ENCODE measurements at places on chromosomes 6 and 20. TPM values are rescaled to one million over a fixed set of nuclear protein-coding genes. Genes with fewer than 3 reads are reported as not detected.
A peak's percentile ranks its signal among the peaks of the same experiment; 100 is the strongest.

The RPP40 gene
- polyA plus RNA-seq = 10.4 TPM

- no peak for DNase-seq
Measured at GRCh38 chr20:46984405-46984804, 89.8 kb downstream of the EYA2 start.

DNA sequence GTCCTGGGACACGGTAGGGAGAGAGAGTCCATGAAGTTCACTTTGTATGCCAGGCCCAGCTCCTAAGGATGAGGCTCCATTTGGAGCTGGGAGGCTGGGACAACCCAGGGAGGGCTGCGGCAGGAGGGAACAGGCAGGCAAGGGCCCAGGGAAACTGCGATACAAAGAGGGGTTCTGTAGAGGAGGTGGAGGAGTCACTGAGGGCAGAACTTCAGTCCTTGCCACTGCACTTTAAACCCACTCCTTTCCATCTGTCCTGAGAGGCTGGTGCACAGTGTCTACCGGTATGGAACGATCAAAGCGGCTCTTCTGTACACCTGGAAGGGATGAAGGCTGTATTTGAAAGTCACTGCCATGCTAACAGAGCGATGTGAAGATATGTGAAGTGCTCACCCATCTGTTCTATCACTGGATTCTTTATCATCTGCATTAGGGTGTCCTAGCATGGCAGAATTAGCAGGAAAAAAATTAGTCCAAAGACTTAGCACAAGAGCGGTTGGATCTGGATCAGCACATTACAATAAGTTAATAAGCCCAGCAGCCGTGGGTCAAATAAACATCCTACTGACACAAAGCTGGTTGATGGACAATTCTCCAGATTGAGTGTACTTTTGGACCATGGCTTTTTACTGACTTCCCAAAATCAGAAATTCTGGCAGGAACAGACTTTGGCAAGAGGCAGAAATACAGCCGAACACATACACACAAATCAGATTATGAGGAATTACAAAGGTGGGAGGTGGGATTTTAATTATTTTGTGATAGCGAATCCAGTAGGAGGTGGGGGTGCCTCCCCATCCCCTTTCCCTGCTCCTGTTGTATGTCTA is 20.9 kb upstream of the ZFAND3 start:
- DNase-seq = no peak

DNA sequence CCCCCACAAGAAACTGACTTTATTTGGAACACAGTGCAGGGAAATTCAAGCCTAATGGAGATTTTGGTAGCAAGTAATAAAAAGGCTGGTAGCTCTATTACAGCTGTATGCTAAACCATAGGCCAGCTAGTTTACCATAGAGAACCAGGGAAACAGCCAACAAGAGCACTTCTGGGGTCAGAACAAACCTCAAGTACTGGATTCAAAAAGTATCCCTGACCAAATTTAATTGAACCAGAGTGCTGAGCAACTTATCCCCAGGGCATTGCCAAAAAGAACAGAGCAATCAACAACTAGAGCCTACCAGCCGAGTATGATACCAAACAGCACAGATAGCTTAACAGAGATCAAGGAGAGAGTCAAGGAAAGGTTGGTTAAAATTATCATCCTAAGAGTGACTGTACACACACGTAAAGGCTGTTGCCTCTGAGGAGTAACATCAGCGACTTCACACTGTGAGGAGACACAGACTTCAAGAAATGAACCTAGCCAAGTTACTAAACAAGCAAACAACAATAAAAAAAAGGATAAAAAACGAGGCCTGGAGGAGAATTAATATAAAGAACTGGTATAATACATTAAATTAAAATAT is 11.5 kb upstream of the ASF1A start:
- no peak for DNase-seq

GRCh38 chr6:159102373-159103160 is 57.8 kb upstream of the TAGAP start:
- DNase-seq = no peak

The SNAI1 gene
- polyA plus RNA-seq = 20.9 TPM

- DNase-seq = no peak
Measured at GRCh38 chr6:2940010-2940850, 31.1 kb downstream of the SERPINB6 start.

The MOXD1 gene
- polyA plus RNA-seq = 22.4 TPM

DNA sequence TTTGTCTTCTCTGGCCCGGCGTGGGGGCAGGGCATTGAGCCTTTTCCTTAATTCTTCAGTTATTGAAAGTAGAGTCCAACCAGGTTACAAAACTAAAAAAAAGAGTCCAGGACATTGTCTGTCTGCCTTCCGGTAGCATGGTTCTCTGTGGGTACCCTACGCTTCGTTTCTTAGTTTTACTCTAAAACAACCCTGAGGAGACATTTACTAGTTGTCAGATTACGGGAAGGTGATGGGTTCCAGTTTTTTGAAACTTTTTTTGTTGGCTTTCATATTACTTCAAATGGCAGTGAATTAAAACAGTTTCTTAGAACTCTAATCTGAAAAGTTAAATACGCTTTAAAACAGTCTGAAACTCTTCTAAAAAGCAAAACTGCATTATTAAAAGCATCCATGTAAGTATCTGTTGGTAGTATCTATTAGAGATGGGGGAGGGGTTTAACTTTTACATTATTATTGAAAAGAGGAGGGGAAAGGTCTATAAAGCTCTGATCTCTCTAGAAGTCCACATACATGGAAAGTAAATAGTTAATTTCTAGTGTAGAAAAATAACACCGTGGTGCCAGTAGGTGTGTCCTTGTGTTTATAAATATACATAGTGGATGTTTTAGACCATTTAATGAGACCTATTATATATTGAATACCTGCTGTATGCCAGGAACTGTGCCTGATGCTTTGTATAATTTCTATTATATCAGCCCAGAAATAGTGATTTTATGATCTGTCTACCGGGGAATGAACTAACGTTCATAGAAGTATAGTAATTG is 2.2 kb downstream of the BICRAL start:
- DNase-seq = no peak

DNA sequence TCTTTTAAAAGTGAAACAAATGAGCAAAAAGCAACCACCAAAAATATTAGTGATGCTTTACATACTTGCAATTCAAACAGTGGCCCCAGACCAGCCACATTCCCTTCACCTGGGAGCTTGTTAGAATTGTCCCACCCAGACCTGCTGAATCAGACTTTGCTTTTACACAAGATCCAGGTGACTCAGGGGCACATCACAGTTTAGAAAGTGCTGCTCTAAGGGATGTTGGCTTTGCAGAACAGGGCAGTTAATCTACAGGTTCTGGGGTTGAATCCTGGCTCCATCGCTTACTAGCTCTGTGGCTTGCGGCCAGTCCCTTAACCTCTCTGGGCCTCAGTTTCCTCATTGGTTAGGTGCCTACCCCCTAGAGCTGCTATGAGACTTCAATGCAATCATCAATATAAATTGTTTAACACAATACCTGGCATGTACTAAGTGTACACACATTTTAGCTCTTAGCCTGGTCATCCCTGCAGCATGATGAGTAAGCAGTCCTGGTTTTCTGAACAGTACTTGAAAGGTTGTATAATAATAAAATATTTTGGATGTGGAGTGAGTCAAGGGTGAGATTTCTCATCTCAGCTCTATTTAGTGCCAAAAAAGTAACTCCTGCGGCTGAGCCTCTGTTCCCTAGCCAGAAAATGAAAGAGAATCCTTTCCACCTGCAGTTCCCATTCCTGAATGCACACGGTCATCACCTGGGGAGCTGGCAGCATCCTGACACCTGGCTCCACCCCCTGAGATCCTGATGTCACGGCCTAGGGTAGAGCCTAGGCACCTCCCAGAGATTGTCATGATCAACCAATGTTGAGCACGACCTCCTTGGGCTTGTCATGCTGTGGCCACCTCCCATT is 162.7 kb downstream of the ANKRD60 start:
- DNase-seq = no peak

The PRPH2 gene
- polyA plus RNA-seq = 1.1 TPM

The TRIM31 gene
- 9.6 TPM for polyA plus RNA-seq

DNA sequence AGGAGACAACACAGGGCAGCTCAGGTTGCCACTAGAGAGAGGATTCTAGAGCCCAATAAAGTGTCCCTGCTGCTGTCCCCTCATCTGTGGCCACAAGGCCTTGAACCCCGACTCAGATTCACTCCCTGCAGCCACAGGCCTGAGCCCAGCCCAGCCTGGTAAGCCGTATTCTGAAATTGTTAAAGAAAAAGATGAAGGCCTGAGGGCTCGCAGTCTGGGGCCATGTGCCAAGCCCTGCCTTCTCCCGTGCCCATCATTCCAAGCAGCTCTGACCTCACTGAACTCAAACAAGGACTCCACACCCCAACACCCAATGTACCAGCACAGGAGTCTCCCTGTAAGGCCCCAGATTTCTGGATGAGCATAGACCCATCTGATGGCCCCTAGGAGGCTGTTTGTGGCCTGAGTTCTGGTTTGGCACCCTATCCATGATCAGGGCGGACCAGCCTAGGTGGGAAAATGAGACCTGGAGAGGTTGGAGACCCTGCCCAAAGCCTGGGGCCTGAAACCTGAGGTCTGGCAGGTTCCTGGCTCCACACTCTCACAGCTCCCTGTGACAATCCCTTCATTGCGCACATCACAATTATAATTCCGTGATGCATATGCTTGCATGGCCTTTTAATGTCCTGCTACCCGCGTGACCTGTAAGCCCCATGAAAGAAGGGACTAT is 62.0 kb upstream of the TOP1 start:
- no peak for DNase-seq

The SLPI gene
- 1,815 TPM for polyA plus RNA-seq

DNA sequence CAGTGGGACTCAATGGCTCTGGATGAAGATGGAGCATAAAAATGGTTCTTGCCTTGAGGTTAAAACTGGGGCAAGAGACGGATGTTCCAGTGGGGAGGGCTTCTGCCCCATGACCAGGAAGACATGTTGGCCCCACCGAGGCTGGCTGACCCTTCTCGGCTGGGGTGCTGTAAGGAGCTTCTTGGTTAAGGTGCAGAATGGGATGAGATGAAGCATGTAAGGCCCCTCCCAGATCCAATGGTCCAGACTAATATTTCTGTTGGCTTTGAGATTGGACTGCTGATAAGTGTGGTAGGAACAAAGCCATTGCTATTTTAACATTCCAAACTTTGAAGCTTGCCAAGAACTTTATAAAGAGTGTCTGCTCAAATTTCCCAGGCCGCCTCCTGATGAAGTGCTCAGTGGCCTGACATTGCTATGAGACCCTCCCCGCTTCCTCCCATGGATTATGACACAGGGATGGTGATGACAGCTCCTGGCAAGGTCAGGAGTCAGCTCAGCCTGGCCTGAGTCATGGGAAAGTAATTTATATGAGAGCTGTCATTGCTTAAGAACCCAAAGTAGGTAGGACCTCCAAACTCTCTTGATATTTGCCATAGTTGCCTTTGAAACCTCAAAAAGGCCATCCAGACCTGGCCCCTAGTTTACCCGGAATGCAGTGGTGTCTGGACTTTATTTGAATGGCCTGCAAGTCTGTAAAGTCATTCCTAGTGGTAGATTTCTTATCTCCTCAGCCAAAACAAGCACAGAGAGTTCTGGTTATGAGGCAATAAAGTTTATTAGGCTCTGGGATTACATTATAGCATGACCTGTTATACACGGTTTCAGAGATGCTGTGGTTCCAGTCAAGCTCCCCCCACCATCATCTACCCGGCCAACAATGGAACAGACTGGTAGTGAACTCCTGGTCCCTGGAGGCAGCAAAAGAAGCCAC is 55.2 kb downstream of the TGM2 start:
- DNase-seq = peak; percentile 90

GRCh38 chr6:131206463-131207251 is 71.4 kb downstream of the AKAP7 start:
- DNase-seq = no peak

GRCh38 chr6:24838081-24838480 is 39.4 kb upstream of the ARMH2 start:
- no peak for DNase-seq

GRCh38 chr6:125111219-125111983 is 42.2 kb upstream of the TPD52L1 start:
- no peak for DNase-seq

DNA sequence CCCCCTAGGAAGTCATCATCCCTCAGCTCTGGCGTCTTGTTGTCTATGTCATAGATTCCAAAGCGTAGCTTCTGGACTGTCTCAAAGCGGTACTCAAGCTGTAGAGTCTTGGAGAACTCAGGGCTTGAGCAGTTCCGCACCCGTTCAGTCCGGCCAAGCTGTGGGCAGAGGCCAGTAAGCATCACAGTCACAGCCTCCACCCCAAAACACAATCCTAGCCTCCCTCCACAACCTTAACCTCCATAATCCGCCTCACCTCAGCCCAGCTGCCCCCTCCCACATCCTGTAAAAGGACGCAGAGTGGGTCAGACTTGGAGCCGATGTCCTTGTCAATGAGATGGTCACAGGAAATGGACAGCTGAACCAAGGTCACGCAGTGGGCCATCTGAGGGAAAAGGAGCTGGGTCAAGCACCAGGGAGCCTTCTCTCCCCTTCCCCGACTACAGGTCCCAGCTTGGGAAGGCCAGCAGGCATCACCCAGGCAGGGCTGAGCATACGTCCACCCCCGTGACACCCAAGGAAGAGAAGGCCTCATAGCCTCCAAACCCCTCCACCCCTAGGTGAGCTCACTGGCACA is 17.0 kb downstream of the SPAG4 start:
- DNase-seq = no peak

GRCh38 chr20:39270837-39271604 is 308.9 kb downstream of the DHX35 start:
- DNase-seq = no peak

GRCh38 chr6:137850816-137851602 is 16.1 kb upstream of the TNFAIP3 start:
- DNase-seq = no peak

DNA sequence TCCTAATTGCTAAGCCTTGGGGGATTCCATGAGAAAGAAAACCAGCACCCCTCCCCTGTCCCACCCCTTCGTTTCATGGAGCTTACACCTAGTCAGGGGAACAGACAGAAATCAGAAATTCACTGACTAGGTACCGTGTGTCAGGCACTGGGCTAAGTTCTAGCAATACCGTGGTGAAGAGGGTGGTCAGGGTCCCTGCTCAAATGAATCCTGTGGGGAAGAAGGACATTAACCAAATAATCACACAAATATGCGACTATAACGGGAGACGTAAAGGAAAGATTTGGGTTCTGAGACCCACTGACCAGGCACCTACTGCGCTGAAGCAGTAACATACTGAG is 65.1 kb upstream of the TOP1 start:
- no peak for DNase-seq

DNA sequence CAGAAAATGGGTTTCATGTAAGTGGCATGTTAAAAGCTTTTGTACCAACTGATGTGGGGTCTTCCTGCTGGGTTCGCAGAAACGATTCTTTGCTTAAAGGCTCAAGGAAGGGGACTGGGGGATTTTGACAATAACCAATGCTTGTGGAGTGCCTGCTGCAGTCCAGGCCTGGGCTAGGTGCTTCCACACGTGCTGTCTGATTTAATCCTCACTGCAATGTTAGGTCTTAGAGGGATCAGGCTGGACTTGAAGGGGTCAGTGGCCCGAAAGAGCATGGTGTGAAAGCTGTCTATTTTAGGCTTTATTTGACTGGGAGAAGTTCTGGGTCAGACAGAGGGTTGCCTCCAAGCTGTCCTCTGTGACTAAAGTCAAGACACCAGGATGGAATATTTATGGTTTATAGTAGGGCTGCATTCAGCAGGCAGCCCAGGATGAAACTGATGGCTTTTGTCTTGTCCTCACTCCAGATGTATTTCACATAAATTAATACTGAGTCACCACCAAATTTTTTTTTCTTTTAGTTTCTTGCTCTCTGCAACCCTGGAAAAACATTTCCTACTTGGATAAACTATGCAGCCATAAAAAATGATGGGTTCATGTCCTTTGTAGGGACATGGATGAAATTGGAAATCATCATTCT is 219.1 kb downstream of the ZMYND8 start:
- DNase-seq = no peak
